ENCODE measurements at places on chromosomes 2 and 18.

DNA sequence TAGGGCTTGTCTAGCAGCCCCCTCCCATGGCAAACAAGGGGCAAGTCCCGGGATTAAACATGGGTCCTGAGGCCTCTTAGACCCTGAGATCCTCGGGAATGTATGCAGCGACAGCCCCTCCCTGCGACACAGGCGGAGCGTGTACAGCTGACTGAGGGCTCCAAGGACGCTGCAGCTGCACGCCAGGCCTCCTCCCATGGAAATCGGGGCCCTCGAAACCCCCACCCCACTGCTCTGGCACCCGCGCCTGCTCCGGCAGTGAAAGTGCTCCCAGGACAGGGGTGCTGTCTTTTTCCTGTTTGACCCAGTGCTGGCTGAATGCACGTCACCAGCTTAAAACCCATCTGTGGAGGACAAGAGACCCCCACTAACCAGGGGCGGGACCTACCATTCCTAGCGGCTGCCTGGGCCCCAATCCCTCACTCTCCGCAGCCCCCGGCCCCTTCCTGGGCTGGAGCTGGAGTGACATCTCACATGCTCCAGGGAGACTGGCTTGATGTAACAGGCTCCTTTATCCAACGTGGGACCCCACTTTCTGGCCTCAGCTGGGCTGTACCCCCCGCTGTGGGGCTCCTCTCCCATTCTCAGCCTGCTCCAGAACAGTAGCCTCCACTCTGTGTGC, 247.7 kb downstream of the TWIST2 start:
- no peak for DNase-seq

- no peak for DNase-seq
These were observed 74.2 kb downstream of the SH3BP4 start for GRCh38 chr2:235025800-235026536.

GRCh38 chr2:224211181-224211480, 172.0 kb upstream of the SERPINE2 start:
- no peak for DNase-seq

DNA sequence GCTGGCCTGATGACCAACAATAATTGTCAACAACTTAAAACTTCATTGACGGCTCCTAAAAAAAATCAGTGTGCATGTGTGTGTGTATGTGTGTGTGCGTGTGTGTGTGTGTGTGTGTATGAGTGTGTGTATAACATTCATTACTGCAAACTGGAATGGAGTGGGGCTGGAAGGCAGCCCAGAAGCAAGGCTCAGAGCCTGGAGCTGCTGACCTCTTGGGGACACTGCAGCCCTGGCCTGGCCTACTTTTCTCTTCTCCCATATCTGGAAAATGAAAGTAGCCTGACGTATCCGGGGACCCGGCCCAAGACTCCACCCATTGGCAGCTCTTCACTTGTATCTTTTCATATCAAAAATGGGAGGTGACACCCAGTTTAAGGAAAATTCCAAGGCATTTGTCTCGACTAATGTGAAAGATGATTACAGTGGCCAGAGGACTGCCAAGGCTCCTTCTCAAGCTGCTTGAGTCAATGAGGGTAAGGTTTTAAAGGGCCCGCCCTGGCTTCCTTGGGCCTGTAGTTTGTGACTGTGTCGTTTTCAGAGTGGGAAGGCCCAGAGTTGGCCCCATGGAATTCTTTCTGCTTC, 72.4 kb upstream of the IL1R1 start:
- no peak for DNase-seq

DNA sequence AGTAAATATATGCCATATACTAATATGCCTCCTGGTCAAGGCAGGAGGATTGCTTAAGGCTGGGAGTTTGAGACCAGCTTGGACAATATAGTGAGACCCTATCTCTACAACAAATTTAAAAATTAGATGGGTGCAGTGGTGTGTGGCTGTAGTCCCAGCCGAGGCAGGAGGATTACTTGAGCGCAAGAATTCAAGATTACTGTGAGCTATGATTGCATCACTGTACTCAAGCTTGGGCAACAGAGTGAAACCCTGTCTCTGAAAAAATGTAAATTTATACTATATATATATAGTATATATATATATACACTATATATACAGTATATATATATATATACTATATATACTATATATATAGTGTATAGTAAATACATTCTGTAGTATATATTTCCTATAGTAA, 30.0 kb upstream of the NPC1 start:
- no peak for DNase-seq

GRCh38 chr2:29576231-29576630, 345.2 kb downstream of the ALK start:
- no peak for DNase-seq

GRCh38 chr2:30713698-30714097, 93.5 kb downstream of the CAPN13 start:
- DNase-seq: no peak

DNA sequence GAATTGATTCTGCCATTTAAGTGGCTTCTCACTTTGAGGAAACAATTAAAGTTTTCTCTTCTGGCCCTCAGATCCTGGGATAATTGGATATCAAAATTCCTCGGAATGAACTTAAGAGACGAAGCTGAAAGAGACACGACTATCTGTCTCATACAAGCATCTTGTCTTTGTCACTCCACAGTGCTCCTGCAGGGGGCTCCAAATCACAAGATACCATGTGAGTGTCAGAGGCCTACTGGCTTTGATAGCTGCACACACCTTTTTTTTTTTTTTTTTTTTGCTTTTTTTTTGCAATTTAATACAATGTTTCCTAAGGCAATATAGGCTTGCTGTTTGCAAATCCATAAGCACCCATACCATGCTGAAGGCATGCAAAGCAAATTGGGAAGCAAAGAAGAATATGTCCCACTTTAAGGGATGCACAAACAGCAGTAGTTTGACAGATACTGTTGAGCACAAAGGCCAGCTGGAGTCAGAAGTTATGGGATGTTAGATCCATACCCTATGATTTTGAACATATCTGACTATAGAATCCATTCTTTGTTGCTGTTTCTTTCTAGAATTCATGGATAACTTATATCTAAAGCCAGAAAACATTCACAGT, 109.0 kb upstream of the CBLN2 start:
- DNase-seq: peak; percentile 28

- no peak for DNase-seq
These were observed 63.6 kb downstream of the SLC35F5 start for GRCh38 chr2:113692698-113693428.

DNA sequence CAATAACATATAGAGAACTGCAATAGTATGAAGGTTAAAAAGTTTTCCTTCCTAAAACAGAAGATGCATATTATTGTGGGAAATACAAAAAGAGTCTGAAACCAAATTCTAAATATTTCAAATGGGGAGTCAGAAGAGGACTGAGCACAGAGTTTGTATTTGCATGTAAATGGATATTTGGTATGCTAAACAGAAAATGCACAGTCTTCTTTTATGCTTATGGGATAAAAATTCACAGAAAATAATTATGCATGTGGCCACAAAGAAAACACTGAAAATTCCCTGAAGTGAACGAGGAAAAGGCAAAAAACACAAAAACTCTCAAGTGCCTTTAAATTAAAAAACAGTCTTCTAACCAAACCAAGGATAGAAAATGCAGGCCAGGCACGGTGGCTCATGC, 142.7 kb downstream of the NCKAP5 start:
- no peak for DNase-seq

- no peak for DNase-seq
These were observed 420.0 kb upstream of the MYT1L start for GRCh38 chr2:2750867-2751714.

- DNase-seq: no peak
These were observed 23.4 kb upstream of the TSPYL6 start for GRCh38 chr2:54279385-54279784.

DNA sequence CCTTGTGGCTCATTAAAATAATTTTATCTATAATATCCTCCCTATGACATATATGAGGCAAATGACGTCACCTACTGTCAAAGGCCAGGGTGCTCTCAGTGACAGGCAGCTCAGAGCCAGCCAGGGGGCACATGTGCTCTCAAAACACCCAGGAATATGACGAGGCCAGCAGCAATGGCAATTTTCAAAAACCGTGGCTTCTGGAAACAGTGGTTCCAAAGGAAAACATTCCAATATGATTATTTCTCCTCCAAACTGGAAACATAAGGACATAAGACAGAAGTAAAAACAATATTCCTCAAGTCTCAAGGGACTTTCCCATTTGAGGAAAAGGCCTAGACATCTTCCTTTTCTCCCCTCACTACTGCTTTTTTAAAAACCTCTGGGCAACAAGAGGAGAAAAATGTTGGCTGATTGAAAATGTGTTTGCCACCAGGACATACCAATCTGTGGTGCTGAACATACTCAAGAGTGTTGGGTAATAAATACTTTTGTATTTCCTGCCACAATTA, 40.8 kb downstream of the RNF152 start:
- DNase-seq: no peak

DNA sequence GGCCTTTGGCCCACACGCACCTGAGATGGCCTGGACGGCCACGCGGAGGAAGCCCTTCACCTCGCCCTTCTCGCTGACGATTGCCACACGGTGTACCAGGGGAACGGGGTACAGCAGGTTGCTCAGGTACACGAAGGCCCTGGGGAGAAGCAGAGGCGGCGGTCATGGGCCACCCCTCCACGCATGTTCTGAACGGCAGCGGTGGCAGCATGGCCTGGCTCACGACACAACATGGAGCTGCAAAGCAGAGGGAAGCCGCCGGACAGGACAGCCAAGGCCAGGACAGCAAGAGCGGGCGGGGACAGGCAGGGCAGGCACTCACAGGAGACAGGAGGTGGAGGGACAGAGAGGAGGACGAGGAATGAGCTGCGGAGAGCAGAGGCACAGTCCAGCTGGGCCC, 58.7 kb downstream of the AQP12A start:
- no peak for DNase-seq

- no peak for DNase-seq
These were observed 60.0 kb downstream of the HS1BP3 start for GRCh38 chr2:20590704-20591515.

- DNase-seq: no peak
These were observed 168.1 kb downstream of the MIB1 start for GRCh38 chr18:21908711-21909110.

- no peak for DNase-seq
These were observed 34.8 kb downstream of the APOB start for GRCh38 chr2:21008790-21009661.

GRCh38 chr2:38723173-38723572, 28.0 kb downstream of the SRSF7 start:
- no peak for DNase-seq

- no peak for DNase-seq
These were observed 6.0 kb downstream of the DIPK1C start for GRCh38 chr18:74451148-74451547.

- no peak for DNase-seq
These were observed 191.1 kb upstream of the REV1 start for GRCh38 chr2:99680946-99681345.

DNA sequence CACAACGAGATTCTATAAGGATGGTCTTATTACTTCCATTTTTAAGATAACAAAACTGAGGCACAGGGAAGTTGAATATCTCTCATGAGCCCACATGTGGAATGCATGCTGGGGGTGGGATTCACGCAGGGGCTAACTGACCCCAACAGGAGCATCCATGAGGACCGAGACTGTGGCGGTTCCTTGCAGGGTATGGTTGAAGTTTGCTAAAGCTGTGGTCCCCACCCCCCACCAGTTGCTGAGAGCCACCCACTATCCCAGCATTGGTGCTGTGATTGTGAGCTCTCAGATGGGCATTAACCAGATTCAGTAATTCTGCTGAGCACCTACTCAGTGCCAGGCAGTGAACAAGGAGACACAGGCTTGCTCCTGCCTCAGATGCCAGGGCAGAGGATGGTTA, 116.0 kb upstream of the TEX51 start:
- DNase-seq: no peak

DNA sequence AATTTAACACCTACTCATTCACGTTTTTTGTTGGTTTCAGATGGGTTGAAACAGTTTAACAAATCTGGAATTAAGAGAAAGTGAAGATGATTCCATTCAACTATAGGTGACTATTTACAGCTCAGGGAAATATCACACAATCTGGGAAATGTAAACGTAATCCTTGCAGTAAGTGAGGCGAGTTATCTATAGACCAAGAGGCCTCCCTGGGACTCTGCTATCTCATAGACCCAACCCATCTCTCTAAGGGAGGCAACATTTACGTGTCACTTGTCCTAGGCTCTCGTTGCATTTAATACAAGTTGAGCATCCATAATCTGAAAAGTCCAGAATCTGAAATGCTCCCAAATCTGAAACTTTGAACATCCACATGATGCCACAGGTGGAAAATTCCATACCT, 2.0 kb upstream of the MOB4 start:
- no peak for DNase-seq

GRCh38 chr2:55118643-55119083, 68.4 kb upstream of the RTN4 start:
- DNase-seq: no peak

- peak; percentile 85 for DNase-seq
These were observed 108.4 kb upstream of the BZW1 start for GRCh38 chr2:200703127-200703925.

GRCh38 chr2:35708411-35708923, 647.1 kb upstream of the CRIM1 start:
- DNase-seq: no peak

GRCh38 chr2:195044801-195045200, 612.2 kb upstream of the SLC39A10 start:
- no peak for DNase-seq

GRCh38 chr18:10072671-10073175, 158.9 kb downstream of the VAPA start:
- no peak for DNase-seq

- no peak for DNase-seq
These were observed 271.5 kb upstream of the SIX2 start for GRCh38 chr2:45280794-45281193.

DNA sequence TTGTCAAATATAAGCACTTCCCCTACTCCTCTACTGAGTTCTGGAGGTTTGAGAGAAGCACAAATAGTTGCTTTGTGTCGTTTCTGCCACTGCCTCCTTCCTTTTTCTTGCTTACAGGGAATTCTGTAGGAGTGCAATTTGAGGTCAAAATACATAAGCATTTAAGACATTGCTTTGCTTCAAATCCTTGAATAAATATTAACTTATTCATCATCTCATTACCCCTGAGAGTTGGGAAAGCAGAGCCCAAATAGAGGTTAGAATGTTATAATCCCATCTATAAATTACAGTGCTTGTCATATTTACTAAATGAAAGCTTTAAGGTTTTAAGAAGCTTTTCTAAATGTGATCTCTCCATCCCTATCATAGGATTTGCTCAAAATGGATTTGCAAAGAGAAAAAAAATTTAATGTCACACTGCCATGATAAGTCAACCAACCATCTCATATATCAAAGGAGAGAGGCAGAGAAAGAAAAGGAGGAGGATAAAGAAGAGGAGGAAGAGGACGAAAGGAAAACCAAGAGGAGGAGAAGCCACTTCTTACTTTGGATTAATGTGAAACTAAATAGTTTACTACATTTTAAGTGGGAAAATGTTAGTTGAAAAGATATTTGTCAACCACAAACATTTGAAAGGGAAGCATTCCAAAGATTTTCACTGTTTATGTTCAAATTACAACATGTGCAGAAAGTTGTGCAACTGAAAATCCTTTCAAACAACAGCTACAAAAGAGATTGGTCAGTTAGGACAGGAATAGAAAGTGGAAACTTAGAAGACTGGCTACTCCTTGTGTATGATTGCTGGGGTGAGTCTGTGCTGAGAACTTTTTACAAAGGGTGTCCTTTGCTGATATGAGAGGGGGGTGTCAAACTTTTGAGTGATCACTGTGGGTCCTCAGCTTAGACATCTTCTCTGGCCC, 277.3 kb upstream of the FN1 start:
- no peak for DNase-seq

- DNase-seq: no peak
These were observed 4.2 kb downstream of the GALNT13 start for GRCh38 chr2:153875801-153876466.

- DNase-seq: no peak
These were observed 216.2 kb upstream of the SLC35G4 start for GRCh38 chr18:11392980-11393885.

- no peak for DNase-seq
These were observed 135.7 kb upstream of the TMEM200C start for GRCh38 chr18:6031002-6031401.
